ENCODE measurements at places on chromosomes 12 and 14. TPM values are rescaled to one million over a fixed set of nuclear protein-coding genes. Genes with fewer than 3 reads are reported as not detected.

The RAB15 gene
- 28.9 TPM for total RNA-seq

The SIX4 gene
- total RNA-seq, result 0.78 TPM

The AMHR2 gene
- not detected for total RNA-seq

DNA sequence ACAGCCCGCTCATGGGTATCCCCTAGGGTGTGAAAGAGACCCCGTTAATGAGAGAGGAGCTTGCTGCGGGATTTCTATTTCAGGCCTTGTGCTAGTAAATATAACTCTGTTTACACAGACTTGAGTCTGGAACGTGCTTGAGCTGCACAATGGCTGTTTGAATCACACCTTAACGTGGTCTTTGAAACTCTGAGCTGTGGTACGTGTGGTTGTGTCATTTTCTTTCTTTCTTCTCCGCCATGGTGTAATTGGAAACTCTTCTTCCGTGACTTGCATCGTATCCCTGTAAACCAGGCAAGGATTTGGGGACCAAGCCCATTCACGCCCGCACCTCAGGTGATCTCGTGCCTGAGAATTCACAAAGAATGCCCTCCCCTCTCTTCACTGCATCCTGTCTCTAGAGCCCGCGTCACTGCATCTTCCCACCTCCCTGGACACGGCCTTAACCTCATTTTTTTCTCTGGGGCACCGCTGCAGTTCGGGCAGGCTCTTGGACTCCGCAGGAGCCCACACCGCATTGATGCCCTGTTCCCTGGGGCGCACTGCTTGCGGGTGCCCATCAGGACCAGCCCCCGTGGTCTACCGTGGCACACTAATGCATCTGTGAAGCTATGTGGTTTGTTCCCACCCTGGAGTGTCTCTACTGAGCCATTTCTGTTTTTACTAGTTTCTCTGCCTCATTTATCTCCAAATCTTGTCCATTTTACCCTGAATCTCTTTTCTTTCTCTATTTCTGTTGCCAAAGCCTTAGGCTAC, 78.4 kb upstream of the PARP11 start:
- DNase-seq, result no peak

- DNase-seq, result no peak
Observed at GRCh38 chr12:88996200-88996788, 356.0 kb downstream of the DUSP6 start.

GRCh38 chr14:97411938-97412612, 614.9 kb downstream of the VRK1 start:
- no peak for DNase-seq

GRCh38 chr12:91954326-91954725, 191.3 kb downstream of the BTG1 start:
- no peak for DNase-seq

Data from occipital lobe (tissue), 3 donors.